K562 (cell line): ENCODE measurements at places on chromosomes 7 and 10.

GRCh38 chr7:30241767-30242166, 42.6 kb upstream of the ZNRF2 start:
- no peak for DNase-seq

GRCh38 chr10:89425000-89425399, 10.6 kb downstream of the IFIT5 start:
- DNase-seq, result no peak

GRCh38 chr7:51126813-51127617, 189.6 kb downstream of the COBL start:
- no peak for DNase-seq

GRCh38 chr10:68125772-68126171, 16.5 kb downstream of the MYPN start:
- DNase-seq, result no peak

- DNase-seq, result no peak
These were observed 63.8 kb downstream of the ALOX5 start for GRCh38 chr10:45437587-45438465.

- DNase-seq, result no peak
These were observed 153.8 kb upstream of the KAT6B start for GRCh38 chr10:74672430-74673165.

DNA sequence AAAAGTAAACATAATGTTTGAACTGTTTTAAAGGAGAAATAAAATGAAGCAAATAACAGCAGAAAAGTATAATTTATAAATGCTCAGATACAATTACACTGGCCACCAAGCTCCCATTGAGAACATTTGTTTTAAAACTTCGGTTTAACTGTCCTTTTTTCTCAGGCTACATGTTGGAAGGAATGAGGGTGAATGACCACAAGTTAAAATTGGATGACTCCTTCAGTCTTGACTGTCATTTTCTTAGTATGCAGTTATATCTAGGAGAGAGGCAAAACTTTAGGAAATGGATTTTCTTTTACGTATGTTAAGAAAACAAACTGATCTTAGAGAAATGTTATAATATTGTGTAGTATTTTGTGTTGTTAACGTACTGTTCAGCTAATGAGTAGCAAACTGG, 5.0 kb downstream of the TRIM24 start:
- DNase-seq, result no peak

- no peak for DNase-seq
These were observed 164.3 kb downstream of the BAMBI start for GRCh38 chr10:28841625-28842024.

DNA sequence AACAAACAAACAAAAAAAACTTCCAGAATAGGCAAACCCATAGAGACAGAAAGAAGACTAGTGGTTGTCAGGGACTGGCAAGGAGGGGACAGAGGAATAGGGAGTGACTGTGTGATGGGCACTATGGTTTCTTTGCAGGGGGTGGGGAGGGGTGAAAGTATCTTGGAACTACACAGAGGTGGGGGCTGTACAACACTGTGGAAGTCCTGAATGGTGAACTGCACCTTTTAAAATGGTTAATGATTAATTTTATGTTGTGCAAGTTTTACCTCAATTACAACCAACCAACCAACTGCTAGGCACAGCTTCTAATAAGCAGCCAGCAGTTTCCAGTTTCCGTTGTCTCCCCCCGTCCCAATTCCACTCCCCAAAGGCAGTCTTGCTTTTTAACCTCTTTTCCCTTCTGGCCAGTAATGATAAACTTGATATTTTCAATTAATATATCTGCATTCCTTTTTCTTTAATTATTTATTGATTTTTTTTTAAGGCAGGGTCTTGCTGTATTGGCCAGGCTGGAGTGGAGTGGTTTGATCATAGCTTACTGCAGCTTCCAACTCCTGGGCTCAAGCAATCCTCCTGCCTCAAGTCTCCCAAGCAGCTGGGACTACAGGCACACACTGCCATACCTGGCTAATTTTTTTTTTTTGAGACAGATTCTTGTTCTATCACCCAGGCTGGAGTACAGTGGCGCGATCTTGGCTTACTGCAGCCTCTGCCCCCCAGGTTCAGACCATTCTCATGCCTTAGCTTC, 46.8 kb downstream of the HIP1 start:
- DNase-seq, result no peak

- DNase-seq, result no peak
These were observed 77.9 kb downstream of the KIAA1549 start for GRCh38 chr7:138903186-138903820.

DNA sequence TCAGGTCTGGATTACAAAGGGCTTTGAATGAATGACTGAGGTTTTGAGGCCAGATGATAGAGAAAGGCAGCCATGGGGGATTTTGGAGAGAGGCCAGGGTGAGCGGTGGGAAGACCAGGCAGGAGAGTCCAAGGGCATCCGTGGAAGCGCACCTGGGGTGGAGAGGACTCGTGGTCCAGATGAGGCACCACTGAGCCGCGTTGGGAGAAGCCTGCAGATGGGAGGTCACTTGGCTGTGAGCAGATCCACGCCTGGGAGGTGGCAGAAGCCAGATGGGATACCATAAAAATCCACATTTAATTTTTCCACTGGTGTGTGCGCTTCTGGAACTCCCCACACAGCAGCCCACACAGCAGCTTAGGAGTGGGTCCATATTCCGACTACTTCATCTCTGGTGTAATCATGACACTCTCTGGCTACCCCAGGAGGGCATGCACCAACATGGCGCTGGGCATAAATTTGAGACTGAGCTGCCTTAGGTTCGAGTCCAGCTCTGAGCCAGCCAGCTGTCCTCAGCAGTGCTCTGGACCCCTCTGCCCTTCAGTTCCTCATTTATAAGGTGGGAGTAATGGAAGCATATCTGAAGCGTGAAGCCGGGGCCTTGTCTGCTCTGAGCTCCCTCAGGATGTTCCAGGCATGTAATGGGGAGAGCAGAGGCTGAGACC, 90.2 kb upstream of the FAM20C start:
- DNase-seq, result no peak

GRCh38 chr10:71232089-71232998, 20.0 kb downstream of the UNC5B start:
- DNase-seq, result no peak

GRCh38 chr7:92684274-92684673, 94.1 kb upstream of the FAM133B start:
- DNase-seq, result no peak

DNA sequence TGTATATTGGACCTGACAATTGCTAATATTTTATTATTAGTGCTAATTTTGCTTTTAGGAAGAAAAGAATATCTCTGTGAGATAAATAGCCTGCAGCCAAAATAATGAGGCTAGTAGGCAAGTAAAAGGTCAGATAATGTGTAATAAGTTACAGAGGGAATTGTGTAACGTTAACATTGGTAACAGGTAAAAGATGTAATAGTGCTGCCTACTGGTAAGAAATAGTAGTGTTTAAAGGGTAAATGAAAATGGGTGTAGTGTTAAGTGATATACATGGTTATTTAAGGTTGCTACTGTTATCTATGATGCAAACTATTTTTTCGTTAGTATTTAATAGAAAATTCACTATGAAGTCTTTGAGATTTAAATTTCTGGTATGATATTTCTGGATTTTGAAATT, 9.2 kb upstream of the FOXP2 start:
- DNase-seq, result no peak

DNA sequence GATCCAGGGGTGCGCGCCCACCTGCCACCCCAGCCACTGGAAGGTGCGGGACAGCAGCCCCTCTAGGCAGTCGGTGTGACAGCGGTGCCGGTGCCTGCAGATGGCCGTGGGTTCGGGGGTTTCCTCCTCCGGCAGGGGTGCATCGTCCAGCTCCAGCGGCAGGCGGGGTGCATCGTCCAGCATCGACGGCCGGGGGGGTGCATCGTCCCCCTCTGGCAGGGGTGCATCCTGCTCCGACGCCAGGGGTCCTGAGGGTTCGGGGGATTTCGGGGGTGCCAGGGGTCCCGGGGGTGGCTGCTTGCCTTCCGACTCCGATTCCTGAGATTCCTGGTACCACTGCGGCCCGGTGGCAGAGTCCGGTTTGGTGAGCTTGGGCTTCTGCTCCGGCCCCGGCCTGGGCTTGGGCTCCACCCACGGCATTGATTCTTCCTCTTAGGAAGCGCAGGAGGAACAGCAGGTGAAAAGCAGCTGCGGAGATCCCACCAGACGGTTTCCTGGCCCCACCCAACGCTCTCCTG, 90.2 kb upstream of the RAB18 start:
- no peak for DNase-seq

DNA sequence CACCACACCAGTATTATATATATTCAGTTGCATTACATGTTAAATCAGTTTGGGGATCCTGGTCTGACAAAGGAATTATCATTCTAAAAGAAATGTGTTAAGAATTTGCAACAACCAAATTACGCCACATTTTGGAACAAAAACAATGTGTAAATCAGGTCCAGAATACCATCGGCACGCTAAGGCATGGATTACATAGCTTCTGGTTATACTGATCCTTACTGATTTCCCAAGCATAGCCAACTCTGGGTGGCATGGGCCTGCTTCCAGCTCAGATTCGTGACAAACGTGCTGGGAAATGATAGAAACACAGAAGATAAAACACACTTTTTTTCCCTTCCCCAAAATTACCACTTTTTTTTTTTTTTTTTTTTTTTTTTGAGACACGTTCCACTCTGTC, 660.0 kb downstream of the SORCS1 start:
- no peak for DNase-seq

DNA sequence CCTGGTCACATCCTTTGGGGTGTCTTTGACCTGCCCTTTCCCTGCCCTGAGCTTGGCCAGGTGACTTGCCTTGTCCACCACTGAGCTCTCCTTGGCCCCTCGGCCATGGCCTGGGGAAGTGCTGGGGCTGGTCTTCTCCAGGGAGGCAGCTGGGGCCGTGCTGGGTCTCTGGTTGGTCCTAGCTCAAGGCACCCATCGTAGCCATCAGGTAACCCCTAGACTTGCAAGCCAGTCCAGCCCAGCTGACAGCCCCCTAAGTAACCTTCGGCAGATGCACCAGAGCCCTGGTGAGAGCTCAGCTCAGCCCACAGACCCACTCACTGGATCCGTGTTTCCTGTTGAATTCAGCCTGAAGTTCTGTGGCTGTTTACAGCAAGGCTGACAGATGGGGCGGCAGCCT, 176.2 kb upstream of the SHH start:
- DNase-seq, result no peak

DNA sequence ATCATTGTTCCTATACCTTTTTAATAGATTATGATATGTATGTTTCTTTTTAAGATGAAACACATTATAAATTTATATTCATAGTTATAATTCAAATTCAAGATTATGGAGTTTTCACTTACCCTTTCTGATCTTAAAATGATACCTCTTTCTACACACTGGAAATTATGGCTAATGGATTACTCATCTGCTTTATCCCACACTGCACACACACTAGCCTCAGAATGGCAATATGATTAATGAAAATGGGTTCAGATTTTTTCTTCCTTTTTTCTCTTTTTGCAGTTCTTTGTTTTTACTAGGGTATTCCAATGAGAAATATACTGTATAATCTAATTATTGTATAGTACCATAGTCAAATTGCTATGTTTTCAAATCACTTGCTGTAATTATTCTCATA, 82.3 kb upstream of the FZD1 start:
- no peak for DNase-seq

GRCh38 chr7:105748701-105749100, 127.7 kb downstream of the ATXN7L1 start:
- no peak for DNase-seq

GRCh38 chr7:7498856-7499255, 36.8 kb downstream of the COL28A1 start:
- no peak for DNase-seq

DNA sequence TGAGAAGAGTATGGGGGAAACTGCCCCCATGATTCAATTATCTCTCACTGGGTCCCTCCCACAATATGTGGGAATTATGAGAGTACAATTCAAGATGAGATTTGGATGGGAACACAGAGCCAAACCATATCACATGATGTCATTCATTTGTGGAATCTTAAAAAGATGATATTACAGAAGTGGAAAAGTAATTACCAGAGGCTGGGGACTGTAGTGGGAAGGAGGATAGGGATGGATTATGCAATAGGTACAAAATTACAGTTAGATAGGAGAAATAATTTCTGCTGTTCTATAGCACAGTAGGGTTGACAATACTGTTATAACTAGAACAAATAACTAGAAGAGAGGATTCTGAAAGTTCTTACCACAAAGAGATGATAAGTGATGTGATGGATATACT, 141.4 kb downstream of the VPS50 start:
- DNase-seq, result no peak

- DNase-seq, result no peak
These were observed 821.4 kb downstream of the CCSER2 start for GRCh38 chr10:85149766-85150165.

DNA sequence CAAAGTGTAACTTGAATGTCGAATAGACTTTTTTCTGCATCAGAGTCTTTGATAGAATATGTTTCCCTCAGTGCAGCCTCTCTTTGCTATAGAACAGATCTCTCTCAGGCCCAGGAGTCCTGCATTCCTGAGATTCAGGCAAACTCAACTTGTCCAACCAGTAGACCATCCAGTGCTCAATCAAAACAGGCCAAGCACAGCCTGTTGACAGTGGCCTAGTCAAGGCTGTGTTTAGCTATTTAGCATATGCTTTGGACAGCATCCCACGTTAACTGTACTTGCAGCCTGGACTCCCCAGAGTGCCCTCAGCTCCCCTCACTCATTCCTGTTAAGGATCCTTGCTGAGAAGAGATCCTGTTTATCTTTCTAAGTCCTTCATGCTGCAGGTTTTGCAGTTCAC, 16.3 kb downstream of the OR6V1 start:
- no peak for DNase-seq

DNA sequence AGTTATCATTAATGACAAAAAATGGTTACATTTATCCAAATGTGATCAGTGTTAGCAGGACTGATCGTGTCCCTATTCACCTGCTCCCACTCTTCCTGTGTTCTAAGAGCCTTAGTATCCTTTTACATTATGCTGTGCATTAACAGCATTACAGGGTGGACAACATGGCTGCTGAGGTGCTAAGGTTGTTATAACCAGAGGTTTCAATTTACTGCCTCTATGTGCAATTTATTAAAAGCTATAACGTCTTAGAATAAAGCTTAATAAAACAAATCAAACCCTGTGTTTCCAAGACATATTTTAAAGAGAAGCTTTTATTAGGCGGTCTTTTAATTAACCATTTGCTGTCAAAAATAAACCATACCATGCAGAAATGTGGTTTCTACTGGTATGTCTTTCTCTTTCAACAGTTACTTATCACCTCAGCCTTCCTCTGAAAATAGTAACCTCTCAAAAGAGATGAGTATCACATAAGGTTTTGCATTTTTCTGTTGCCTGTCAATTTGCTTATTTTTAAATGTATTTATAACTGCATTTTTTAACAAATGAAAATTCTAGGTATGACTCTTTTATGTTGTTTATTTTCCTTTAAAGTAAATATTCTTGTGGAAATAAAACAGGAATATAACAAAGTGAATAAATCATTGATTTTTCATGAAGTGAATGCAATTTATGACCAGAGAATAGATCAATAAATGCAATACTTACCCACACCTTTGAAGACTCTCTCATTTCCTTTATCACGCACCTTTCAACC, 849.8 kb upstream of the SORCS1 start:
- DNase-seq, result no peak
